ENCODE measurements at places on chromosomes 3 and 15.

- no peak for DNase-seq
These were observed 14.3 kb upstream of the CAMKV start for GRCh38 chr3:49883998-49884397.

- no peak for DNase-seq
These were observed 308.9 kb upstream of the DNAJC19 start for GRCh38 chr3:181298421-181298820.

DNA sequence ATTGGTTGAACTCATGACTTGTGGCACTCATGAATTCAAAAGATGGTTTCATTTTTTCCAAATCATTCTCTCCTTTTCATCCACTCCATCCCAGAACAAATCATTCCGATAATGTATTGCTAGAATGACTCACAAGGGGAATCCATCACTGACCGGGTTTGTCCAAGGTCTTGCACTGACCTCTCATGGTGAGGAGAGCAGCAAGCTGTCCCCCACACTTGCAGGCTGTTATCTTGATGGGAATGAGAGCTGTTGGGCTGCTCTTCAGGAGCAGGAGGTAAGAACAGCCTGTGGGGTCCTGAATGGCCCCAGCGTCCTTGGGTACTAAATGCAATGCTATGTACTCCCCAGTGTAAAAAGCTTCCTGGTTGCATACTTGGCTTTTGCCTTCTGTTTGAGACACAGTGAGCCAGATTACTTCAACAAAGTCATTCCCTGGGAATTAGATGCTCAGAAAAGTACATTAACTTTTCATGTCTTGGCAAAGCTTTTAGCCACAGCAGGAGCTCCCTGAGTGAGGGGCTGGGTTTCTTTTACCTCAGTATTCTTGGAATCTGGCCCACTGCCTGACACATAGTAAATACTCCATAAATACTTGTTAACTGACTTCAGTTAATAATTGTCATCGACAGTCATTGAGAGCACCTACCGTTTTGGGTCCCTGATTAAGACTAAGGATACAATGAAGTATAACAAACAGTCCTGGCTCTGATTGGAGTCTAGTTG, 24.1 kb downstream of the CCNL1 start:
- no peak for DNase-seq

DNA sequence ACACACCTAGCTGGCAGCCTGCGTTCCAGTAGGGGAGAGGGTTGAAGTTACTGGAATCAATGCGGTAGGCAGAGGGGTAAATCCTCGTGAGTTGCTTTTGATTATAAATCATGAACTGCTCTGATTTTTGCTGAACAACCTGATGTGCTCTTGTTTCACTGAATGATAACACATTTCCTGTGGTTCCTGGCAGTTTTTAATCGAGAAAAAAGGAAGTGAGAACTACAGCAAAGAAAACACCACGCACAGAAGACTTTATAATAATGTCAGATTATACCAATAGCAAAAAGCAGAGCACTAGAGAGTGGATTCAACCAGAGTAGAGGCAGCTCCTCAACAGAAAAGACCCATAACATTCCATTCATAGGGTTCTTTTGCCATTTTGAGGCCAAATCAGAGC, 200.8 kb upstream of the STRIT1 start:
- DNase-seq: no peak

- no peak for DNase-seq
These were observed 11.3 kb downstream of the EHD4 start for GRCh38 chr15:41961001-41961518.

- no peak for DNase-seq
These were observed 418.7 kb upstream of the CNTN6 start for GRCh38 chr3:674116-674515.

Measured in NCI-H510A treated with DMSO at 0.1 percent for 48 hours (cell line).